ENCODE measurements at places on chromosomes 16 and 17.

GRCh38 chr17:79393358-79394052 is 217.3 kb downstream of the RBFOX3 start:
- peak; percentile 85 for DNase-seq

DNA sequence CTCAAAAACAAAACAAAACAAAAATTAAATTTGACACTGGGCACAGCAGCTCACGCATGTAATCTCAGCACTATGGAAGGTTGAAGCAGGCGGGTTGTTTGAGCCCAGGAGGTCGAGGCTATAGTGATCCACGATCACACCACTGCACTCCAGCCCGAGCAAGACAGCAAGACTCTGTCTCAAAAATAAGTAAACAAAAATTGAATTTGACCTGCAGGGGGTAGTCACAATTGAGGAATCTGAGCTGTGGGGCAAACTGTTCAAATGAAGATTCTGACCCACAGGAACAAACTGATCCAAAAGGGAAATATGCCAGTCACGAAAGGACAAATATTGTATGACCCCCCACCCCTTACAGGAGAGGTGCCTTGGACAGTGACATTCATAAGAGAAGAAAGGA is 29.8 kb downstream of the ANKRD11 start:
- no peak for DNase-seq

- DNase-seq, result no peak
Measured at GRCh38 chr16:17343728-17344127, 127.0 kb downstream of the XYLT1 start.

DNA sequence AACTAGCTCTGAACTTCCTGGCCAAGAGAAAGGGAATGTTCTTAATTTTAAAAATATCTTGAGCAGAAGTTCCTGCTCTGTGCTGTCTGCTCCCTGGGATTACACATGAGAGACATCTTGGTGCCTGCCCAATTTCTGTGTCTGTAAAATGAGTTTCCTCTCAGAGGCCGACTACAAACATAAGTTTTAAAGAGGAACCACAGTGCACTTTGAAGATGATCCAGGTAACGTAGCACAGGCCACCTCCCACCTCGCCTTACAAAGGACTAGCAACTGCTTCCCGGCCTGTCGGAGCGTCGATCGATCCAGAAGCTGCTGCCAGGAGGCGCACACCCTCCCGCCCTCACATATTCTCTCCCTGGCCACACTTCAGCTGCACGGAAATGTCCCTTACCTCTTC is 55.0 kb upstream of the ATP2A3 start:
- DNase-seq, result no peak

DNA sequence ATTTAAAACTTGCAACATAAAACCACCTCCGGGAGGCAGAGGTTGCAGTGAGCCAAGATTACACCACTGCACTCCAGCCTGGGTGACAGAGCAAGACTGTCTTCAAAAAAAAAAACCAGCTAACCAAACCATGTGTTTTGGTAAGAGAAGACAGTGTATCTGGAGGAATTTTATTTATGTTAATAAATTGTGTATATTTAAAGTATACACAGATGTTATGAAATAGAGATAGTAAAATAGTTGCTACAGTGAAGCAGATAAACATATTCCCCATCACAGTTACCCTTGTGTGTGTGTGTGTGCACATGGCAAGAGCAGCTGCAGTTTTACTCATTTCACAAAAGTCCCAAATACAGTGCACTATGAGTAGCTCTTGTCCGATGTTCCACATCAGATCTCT is 54.8 kb upstream of the CRISPLD2 start:
- no peak for DNase-seq

DNA sequence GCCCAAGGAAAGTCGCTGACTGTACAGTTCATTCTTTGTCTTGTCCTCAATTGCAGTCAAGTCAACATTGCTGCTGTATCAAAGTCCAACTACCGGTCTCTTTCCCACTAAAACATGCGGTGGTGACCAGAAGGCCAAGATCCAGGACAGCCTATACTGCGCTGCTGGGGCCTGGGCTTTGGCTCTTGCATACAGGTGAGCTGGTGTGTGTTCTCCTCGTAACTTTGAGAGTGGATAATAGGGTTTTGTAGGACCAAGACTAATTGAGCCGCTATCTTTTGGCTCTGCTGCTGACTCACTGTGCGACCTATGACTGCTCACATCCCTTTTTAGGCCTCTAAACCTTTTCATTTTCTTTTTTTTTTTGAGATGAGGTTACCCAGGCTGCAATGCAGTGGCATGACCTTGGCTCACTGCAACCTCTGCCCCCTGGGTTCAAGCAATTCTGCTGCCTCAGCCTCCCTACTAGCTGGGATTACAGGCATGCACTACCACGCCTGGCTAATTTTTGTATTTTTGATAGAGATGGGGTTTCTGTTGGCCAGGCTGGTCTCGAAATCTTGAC is 38.7 kb downstream of the PHKB start:
- DNase-seq, result no peak

GRCh38 chr16:61581417-61582046 is 454.7 kb downstream of the CDH8 start:
- DNase-seq, result no peak

DNA sequence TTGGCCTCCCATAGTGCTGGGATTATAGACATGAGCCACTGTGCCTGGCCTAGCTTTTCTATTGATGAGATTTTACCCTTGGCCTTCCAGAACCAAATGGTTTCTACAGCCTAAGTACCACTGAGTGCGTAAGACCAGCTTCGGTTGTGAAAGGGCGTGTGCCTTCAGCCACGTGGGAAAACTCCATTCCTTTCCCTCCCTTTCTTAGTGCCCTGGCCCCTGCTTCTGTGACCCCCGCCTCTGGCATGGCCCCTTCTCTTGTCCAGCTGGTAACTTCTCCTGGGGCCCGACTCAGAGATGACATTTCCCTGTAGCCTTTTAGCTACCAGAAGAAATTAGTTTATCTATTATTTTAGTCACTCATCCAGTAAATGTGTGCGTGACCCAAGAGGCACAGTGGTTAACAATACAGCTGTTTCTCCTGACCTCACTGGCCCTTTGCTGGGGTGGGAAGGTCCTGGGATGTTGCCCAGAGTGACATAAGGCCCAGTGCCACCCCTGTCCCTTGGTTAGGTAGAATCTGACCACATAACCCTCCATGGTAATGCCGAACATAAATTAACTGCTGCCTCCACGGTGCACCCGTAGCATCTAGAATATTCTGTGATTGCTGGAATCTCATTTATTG is 97.3 kb downstream of the PLCG2 start:
- DNase-seq, result no peak

DNA sequence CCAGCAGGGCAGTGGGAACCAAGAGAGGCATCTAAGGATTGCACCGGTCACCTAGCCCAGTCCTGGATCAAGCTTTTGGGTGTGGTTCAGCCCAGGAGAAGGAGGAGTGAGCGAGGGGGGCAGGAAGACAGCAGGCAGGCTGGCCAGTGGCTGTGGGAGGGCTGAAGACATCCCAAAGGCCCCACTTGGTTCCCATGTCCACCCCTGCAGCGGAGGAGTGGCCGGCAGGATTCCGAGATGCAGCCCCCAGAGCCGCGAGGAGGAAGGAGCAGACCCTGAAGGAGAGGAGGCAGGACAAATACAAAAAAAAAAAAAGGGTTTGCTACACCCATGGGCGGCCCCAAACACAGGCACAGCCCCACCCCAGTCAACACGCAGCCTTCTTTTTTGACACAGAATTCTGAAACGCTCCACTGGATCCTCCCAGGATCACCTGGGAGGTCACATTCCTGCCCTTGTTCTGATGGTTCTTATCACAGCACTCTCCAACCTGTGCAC is 1.1 kb upstream of the SLC47A2 start:
- no peak for DNase-seq

- no peak for DNase-seq
Measured at GRCh38 chr17:55735731-55736405, 13.2 kb upstream of the TMEM100 start.

DNA sequence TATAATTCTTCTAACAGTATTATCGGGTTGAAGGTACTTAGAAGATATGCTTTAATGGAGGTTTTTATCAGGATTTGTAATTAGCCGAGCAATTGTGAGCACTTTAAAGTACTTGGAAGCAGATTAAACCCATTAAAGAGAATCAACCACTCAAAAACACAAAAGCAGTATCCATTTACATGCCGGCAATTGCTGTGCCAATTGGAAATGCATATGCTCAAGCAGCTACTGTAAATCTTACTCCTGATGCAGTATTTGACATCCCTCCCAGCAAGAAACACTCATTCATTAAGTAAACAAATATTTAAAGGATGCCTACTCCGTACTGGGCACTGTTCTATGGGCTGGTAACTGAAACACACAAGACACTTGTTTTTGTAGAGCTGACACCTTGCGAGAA is 11.4 kb upstream of the CCL1 start:
- peak; percentile 45 for DNase-seq

- no peak for DNase-seq
Measured at GRCh38 chr16:85658504-85659326, 30.0 kb downstream of the GINS2 start.

DNA sequence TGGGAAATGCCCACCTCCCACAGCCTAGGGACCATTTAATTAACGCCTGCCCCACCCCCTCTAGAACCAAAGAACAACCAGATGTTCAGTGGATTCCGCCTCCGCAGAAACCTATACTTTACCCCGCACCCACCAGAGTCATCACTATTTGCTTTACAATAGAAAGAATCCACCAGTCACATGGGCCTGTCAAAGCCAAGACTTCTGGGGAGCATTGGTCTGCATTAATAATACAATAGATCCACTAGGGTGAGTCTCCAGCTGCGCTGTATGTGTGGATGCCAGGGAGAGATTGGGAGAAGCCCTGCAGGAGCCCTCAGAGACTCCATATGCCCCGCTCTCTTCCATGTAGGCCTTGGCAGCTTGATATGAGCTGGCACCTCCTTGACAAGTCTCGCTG is 31.3 kb downstream of the CLEC19A start:
- no peak for DNase-seq

DNA sequence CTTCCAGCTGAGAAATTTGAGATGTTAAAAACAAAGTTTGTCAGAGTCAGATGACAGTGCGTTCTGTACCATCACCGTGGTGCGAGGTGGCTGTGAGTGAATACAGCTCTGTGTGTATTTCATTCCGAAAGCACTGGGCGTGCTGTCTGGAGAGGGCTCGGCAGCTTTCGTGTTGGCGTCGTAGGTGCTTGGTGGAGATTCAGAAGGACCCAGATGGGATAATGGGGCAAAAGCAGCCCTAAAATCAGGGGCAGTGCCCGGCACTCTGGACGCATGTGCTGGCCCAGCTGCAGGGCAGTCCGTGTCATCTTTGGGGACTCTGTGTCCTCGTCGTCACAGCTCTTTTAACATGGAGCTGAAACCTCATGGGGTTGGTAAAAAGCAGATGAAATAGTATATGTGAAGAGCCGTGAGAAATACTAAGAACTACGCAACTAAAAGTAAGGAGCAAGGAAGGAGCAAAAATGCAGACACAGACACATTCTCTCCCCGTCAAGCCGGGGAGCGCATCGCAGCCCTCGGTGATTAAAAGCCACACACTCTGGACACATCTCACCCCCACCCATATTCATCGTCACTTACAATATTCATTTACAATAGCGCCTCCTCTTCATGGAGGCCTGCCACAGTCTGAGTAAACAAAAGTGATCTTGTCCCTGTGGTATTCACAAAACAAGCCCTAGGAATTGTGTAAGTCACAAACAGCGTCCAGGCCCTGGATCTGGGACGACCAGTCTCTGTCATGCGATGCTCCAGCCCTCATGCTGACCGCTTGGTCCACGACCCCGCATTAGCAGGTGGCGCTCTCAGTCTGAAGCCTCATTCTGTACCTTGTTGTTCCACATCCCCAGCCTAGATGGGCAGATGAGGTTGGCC is 206.7 kb downstream of the RPTOR start:
- no peak for DNase-seq
